Progenitor cell of endocrine pancreas (in vitro differentiated cells): ENCODE measurements at places on chromosomes 7 and 10. TPM values are rescaled to one million over a fixed set of nuclear protein-coding genes. Genes with fewer than 3 reads are reported as not detected.

- DNase-seq, result no peak
Measured at GRCh38 chr10:113103131-113103840, 153.2 kb downstream of the TCF7L2 start.

DNA sequence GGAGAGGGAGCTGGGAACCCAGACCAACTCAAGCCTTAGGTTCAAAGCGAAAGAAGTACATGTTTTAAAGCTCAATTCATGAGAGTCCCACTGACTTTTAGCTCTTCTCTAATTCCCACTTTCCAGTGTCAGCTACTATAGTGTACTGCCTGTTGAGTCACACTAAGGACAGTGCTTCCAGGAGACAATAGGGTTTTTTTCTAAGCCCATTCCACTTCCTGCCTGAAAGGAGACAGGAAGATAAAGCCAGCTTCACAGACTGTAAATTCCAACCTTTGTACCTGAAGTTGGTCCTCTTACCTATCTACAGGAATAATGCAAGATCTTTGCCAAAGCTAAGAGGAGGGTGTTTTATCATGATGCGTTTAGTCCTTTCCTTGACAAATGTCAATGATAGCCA, 4.4 kb downstream of the MSRB2 start:
- no peak for DNase-seq

The ADAP1 gene
- 10.3 and 10.7 TPM in 2 replicates for total RNA-seq

The C7orf57 gene
- total RNA-seq, result not detected in 2 replicates
